Stimulated activated CD8-positive, alpha-beta memory T cell treated with anti-CD3 and anti-CD28 coated beads, Interleukin-12 subunit alpha, Interleukin-12 subunit beta, amount 100 ng/mL, for 4 hours (primary cell): ENCODE measurements at places on chromosomes 13 and 19.
A peak's percentile ranks its signal among the peaks of the same experiment; 100 is the strongest.

- DNase-seq: no peak
Measured at GRCh38 chr13:75455962-75456361, 26.0 kb downstream of the TBC1D4 start.

DNA sequence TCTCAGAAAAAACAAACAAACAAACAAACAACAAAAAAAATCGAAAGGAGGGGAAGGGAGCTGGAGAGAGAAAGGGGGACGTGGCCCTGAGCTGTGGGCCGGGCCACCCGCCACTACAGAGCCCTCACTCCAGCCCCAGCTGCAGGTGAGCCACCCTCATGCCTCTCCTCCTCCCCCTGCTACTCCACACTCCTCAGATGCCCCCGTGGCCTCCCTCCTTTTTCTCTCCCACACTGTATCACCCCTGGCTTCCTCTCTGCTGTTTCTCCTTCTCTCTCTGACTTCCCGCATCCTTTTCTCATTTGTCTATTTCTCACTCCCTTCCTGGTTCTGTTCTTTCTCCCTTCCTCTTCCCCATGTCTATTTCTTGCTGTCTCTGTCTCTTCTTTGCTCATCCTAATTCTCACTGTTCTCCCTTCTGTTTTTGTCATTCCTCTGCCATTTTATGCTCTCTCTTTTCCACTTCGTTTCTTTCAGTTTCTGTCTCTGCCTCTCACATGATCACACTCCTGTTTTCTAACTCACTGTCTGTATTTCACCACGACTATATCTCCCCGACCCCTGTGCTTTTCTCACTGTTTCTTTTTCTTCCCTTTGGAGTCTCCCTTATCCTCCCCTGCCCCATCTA is 2.7 kb downstream of the KLK2 start:
- no peak for DNase-seq

GRCh38 chr13:80577285-80577684 is 236.4 kb upstream of the SPRY2 start:
- no peak for DNase-seq

GRCh38 chr13:60974296-60974695 is 441.4 kb downstream of the PCDH20 start:
- no peak for DNase-seq

DNA sequence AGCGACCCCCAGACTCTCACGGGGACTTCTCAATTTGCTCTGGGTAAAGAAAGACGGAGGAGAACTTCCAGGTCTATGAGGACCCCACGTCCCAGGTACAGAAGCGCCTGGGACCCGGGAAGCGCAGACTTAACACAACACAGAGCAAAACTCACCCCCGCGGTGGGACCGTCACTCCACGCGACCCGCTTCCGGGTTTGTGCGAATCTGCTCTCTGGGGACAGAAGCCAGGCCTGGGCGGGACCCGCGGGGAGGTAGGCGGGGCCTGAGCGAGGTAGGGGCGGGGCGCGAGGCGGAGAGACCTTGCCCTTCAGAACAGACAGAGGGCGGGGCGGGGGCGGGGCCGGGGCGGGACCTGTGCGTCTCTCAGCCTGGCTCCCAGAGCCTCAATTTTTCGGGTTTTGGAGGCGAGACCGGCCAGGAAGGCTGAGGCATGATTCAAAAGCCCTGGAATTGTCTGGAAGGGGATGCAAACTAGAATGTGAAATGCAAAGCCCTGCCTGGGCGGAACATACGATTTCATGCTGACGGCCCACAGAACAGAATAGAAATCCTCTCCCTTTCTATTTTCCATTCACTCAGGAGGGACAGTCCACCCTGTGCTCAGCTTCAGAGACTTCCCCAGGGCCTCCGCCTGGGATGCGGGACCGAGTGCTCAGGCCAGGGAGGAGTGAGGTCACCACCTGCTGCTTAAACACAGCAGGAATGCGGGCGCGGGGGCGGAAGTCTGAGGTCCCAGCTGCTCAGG is 19.3 kb upstream of the ZNF888 start:
- peak; percentile 89 for DNase-seq

GRCh38 chr19:48628486-48629296 is 8.5 kb downstream of the DBP start:
- no peak for DNase-seq
